ENCODE measurements at places on chromosomes 1 and 21. TPM values are rescaled to one million over a fixed set of nuclear protein-coding genes. Genes with fewer than 3 reads are reported as not detected.
A peak's percentile ranks its signal among the peaks of the same experiment; 100 is the strongest.

The C1orf94 gene
- total RNA-seq, result not detected

- no peaks in the 10 kb centered on the region for H3K36me3 ChIP-seq
- H3K4me1 ChIP-seq, result no peaks in the 10 kb centered on the region
- no peak within 1 kb of the TSS for H3K27ac ChIP-seq
- no peaks in the 10 kb centered on the region for H3K27me3 ChIP-seq
- no peak for DNase-seq
- no peak within 1 kb of the TSS for H3K4me3 ChIP-seq
Observed at GRCh38 chr1:18480315-18481189, at the start of gene KLHDC7A. Gene KLHDC7A, plus strand, starts transcription at chr1:18480930. Its CDS starts 52 bp downstream, at chr1:18480982.

GRCh38 chr1:222096476-222096772 is 354.5 kb upstream of the DUSP10 start:
- no peak overlapping the region for H3K27ac ChIP-seq
- no peaks in the 10 kb centered on the region for H3K36me3 ChIP-seq
- H3K4me1 ChIP-seq, result no peaks in the 10 kb centered on the region
- H3K27me3 ChIP-seq, result no peaks in the 10 kb centered on the region

DNA sequence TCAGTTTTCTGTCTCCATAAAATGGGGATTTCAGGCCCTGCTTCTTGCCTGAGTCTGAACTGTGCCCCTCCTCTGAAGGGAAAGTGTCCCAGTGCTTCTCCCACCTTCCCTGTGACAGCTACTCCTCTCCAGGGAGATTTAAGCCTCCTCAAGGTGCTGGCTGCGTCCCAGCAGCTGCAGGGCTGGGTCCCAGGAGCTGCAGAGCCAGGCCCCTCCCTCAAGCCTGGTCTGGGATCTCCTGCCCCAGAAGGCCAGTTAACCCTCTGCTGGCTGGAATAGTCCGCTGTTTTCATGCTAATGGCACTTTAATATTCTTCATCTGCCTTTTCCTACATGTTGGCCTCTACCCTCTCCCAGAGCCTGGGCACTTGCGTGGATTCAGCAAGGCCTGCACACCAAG is 99.0 kb downstream of the PLXNA2 start:
- no peaks in the 10 kb centered on the region for H3K27me3 ChIP-seq
- DNase-seq, result no peak
- no peaks in the 10 kb centered on the region for H3K4me1 ChIP-seq
- H3K36me3 ChIP-seq, result no peaks in the 10 kb centered on the region

DNA sequence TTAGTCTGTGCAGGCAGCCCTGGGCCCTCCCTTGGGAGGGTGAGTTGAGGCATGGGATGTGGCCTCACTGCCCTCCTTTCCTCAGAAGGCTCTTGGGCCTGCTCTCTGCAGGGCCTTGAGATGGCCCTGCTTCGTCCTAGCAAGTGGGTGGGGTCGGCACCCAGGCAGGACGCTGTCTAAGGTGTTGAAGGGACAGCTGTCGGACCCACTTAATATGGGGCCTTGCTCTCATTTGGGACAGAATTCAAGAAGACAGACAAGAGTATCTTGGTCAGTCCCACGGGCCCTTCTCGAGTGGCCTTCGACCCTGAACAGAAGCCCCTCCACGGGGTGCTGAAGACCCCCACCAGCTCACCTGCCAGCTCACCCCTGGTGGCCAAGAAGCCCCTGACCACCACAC is 26.0 kb upstream of the PDXK start:
- no peak overlapping the region for H3K4me3 ChIP-seq
- no peak overlapping the region for H3K27ac ChIP-seq
- peaks cover 11% of the 10 kb centered on the region for H3K4me1 ChIP-seq
- no peaks in the 10 kb centered on the region for H3K27me3 ChIP-seq

The GSTM1 gene
- total RNA-seq, result 12.9 TPM

GRCh38 chr1:223301371-223301770 is 62.6 kb downstream of the SUSD4 start:
- H3K4me3 ChIP-seq, result no peak overlapping the region
- H3K27ac ChIP-seq, result no peak overlapping the region
- no peaks in the 10 kb centered on the region for H3K36me3 ChIP-seq
- H3K27me3 ChIP-seq, result no peaks in the 10 kb centered on the region

- H3K4me1 ChIP-seq, result no peaks in the 10 kb centered on the region
- no peak for DNase-seq
- peaks cover 10% of the 10 kb centered on the region for H3K36me3 ChIP-seq
- no peak overlapping the region for H3K4me3 ChIP-seq
- no peak overlapping the region for H3K27ac ChIP-seq
- no peaks in the 10 kb centered on the region for H3K27me3 ChIP-seq
Observed at GRCh38 chr1:214312530-214313051, 31.6 kb downstream of the SMYD2 start.

GRCh38 chr1:102252731-102253505 is 256.2 kb upstream of the OLFM3 start:
- no peak overlapping the region for H3K27ac ChIP-seq
- no peaks in the 10 kb centered on the region for H3K36me3 ChIP-seq
- no peak for DNase-seq
- H3K27me3 ChIP-seq, result no peaks in the 10 kb centered on the region
- H3K4me1 ChIP-seq, result no peaks in the 10 kb centered on the region

The OR2L13 gene
- total RNA-seq, result 0.05 TPM

The LRRC38 gene
- 0.19 TPM for total RNA-seq

DNA sequence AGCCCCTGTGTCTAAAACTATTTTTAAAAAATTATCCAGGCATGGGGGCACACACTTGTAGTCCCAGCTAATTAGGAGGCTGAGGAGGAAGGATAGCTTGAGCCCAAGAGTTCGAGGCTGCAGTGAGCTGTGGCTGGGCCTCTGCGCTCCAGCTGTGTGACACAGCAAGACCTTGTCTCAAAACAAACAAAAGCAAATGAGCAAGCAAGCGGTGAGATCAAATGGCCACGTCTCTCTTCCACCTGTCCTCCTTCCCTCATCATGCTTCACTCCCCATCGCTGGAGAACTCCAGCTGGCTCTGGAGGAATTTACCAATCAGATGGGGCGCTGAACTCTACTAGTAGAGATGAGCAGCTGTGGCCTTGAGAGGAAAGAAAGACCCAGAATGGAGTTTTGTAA is 14.0 kb upstream of the REN start:
- H3K4me3 ChIP-seq, result no peak overlapping the region
- no peak overlapping the region for H3K27ac ChIP-seq
- no peaks in the 10 kb centered on the region for H3K36me3 ChIP-seq
- DNase-seq, result no peak

DNA sequence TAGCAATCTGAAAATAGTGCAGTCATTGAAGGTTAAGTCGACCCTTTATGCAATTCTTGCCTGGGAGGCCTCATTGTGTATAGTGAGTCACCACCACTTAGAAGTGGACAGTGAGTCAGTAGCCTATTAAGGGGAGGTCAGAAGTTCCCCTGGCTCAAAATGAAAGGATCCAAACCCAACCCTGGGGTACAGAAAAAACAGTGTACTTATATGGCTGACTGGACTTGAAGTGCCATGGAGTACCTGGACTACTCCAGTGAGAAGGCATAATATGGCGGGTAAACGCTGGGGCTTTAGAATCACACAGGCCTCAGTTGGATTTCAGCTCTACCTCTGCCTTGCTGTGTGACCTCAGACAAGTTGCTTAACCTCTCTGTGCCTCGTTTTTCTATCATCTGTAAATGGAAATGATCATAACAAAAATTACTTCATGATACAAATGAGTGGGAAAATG is 2.2 kb upstream of the BCL9 start:
- no peaks in the 10 kb centered on the region for H3K36me3 ChIP-seq
- H3K27ac ChIP-seq, result no peak overlapping the region
- H3K4me3 ChIP-seq, result no peak overlapping the region
- H3K4me1 ChIP-seq, result peaks cover 21% of the 10 kb centered on the region

DNA sequence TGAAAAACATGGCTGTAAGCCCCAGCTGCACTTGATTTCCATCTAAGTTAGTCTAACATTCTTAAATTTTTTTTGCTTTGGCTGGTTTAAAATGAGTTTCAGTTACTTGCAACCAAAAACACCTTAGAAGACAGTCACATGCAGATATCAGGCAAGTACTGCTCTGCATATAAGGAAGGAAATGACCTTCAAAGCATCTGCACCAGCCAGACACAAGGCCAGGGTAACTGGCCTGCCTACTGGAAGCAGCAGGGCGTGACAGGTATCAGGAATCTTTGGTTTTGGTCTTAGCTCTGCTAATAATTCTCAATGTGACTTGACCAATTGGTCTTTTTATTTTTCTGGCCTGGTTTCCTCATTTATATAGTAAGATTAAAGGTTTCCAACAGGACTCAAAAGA is 33.5 kb downstream of the SCYL3 start:
- H3K4me3 ChIP-seq, result no peak overlapping the region
- peaks cover 52% of the 10 kb centered on the region for H3K36me3 ChIP-seq
- H3K27ac ChIP-seq, result no peak overlapping the region
- DNase-seq, result no peak
- H3K27me3 ChIP-seq, result no peaks in the 10 kb centered on the region

The SHE gene
- 2.7 TPM for total RNA-seq

The NIBAN1 gene
- 14.3 TPM for total RNA-seq

- H3K4me1 ChIP-seq, result no peaks in the 10 kb centered on the region
- no peaks in the 10 kb centered on the region for H3K36me3 ChIP-seq
- no peak overlapping the region for H3K4me3 ChIP-seq
- peaks cover 6% of the 10 kb centered on the region for H3K27me3 ChIP-seq
- no peak for DNase-seq
- H3K27ac ChIP-seq, result no peak overlapping the region
Observed at GRCh38 chr1:18554597-18554996, 73.9 kb downstream of the KLHDC7A start.

GRCh38 chr1:231183639-231184590 is 22.1 kb downstream of the TRIM67 start:
- no peak overlapping the region for H3K27ac ChIP-seq
- H3K4me3 ChIP-seq, result no peak overlapping the region
- DNase-seq, result no peak
- H3K36me3 ChIP-seq, result no peaks in the 10 kb centered on the region

The SPOCD1 gene
- 2.5 TPM for total RNA-seq

- no peak overlapping the region for H3K4me3 ChIP-seq
- no peaks in the 10 kb centered on the region for H3K4me1 ChIP-seq
- H3K36me3 ChIP-seq, result peaks cover 3% of the 10 kb centered on the region
- no peaks in the 10 kb centered on the region for H3K27me3 ChIP-seq
- peak overlapping the region; percentile 25 for H3K27ac ChIP-seq
Observed at GRCh38 chr1:243354511-243355153, 98.8 kb downstream of the SDCCAG8 start.

- no peaks in the 10 kb centered on the region for H3K36me3 ChIP-seq
- peaks cover 63% of the 10 kb centered on the region for H3K27me3 ChIP-seq
- no peak overlapping the region for H3K4me3 ChIP-seq
- H3K27ac ChIP-seq, result no peak overlapping the region
Observed at GRCh38 chr1:974687-975328, 7.1 kb downstream of the PERM1 start.

DNA sequence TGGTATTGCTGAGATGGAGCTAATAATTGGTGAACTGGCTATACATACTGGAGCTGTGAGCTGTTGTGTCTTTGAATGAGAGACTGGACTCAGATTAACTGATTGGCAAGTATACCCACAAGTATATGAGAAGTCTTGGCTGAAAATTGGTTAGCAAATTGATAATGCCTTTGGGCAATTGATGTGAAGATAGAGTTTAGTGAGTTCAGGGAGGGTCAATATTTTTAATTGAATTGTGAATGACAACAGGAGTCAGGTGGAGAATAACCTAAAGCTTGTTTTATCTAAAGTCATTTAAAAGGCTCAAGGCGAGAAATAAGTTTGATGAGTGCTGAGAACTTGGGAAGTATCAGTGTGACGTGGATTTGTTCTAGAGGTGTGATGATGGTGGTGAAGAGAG is 27.5 kb downstream of the NCAM2 start:
- H3K27me3 ChIP-seq, result no peaks in the 10 kb centered on the region
- H3K4me1 ChIP-seq, result no peaks in the 10 kb centered on the region
- no peak for DNase-seq
- no peak overlapping the region for H3K4me3 ChIP-seq
- no peak overlapping the region for H3K27ac ChIP-seq
- no peaks in the 10 kb centered on the region for H3K36me3 ChIP-seq

DNA sequence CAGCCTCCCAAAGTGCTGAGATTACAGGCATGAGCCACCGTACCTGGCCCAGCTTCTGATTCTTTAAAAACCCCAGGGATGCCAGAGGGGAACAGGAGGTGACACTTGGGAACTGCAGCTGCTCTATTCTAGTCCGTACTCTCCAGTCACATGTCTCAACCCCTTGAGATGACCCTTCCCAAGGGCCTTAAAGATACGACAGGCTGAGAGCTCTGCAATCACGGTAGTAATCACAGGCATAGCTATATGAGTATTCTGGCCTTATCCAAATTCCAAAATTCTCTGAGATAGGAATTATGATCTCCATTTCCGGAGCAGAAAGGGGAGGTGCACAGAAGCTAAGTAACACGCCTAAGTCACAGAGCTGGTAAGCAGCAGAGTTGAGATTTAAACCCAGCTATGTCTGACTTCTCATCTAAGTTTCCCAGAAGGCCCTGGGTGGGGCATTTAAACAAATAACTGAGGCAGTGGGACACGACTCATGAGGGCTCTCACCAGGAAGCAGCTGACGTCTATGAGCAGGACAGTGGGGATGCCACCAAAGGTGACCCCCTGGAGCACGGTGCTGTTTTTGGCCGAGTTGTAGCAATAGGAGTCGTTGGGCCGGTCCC is 5.2 kb downstream of the TMEM63A start:
- no peaks in the 10 kb centered on the region for H3K27me3 ChIP-seq
- H3K36me3 ChIP-seq, result peaks cover 64% of the 10 kb centered on the region
- no peak overlapping the region for H3K4me3 ChIP-seq
- H3K4me1 ChIP-seq, result peaks cover 65% of the 10 kb centered on the region
- H3K27ac ChIP-seq, result no peak overlapping the region

The DCST2 gene
- 0.24 TPM for total RNA-seq

The PDE4B gene
- total RNA-seq, result 9.9 TPM
